Heart left ventricle (tissue), 16 donors: ENCODE measurements at places on chromosomes 13 and 19. TPM values are rescaled to one million over a fixed set of nuclear protein-coding genes. Genes with fewer than 3 reads are reported as not detected.

Gene SMAD9
- total RNA-seq = 4.6 TPM

DNA sequence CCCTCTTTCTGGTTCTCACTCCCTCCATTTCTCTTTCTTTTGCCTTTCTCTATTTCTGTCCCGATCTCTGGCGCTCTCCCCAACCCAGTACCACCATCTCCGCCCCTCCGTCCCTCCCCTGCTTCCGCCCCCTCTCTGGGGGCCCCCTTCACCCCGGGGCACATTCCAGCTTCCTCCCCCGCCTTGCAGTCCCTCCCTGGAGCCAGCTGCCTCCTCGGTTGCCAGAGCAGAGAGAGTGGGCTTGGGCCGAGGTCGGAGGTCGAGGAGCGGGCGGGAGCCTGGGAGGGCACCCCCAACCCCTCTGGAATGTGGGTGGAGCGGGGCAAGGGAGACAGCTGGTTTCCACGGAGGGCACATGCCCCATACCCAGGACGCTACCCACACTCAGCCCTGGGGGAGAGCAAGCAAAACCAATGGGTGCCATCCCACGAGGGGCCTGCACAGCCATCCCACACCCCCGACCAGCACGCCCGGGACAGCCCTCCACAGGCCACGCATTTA, 6.5 kb upstream of the CIRBP start:
- peaks cover 8% of the 10 kb centered on the region for H3K36me3 ChIP-seq
- no peak for DNase-seq
- H3K27me3 ChIP-seq = no peaks in the 10 kb centered on the region
- peaks cover 78% of the 10 kb centered on the region for H3K4me1 ChIP-seq

Gene RGL3
- total RNA-seq = 2.9 TPM

- no peaks in the 10 kb centered on the region for H3K4me1 ChIP-seq
- DNase-seq = no peak
- H3K27ac ChIP-seq = no peak overlapping the region
- no peaks in the 10 kb centered on the region for H3K27me3 ChIP-seq
Measured at GRCh38 chr13:36086117-36086516, 45.1 kb downstream of the DCLK1 start.

- no peaks in the 10 kb centered on the region for H3K4me1 ChIP-seq
- no peak overlapping the region for H3K4me3 ChIP-seq
- no peak for DNase-seq
- H3K27me3 ChIP-seq = no peaks in the 10 kb centered on the region
Measured at GRCh38 chr13:91199866-91200265, 147.6 kb upstream of the MIR17HG start.

DNA sequence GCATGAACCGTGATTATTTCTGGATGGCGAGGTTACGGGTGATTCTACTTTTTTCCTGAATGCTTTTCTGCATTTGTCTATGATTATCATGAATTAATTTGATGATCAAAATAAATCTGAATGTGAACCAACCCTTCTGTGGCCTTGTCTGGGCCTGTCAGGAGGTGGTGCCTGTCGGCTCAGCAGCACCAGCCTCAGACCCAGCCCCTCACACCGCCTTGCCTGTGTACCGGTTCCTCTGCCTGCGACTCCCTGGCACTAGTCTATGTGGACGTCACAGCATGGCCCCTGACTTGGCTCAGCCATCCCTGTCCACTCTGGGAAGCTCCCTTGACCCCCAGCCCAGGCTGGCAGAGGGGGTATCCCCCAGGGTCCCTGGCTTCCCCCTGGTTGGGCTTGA, 15.5 kb upstream of the RABAC1 start:
- no peaks in the 10 kb centered on the region for H3K4me1 ChIP-seq
- H3K4me3 ChIP-seq = no peak overlapping the region
- peaks cover 83% of the 10 kb centered on the region for H3K36me3 ChIP-seq
- DNase-seq = no peak

Gene ELSPBP1
- not detected for total RNA-seq

Gene SIGLEC5
- total RNA-seq = 0.20 TPM

Gene MEF2B
- total RNA-seq = 0.50 TPM

DNA sequence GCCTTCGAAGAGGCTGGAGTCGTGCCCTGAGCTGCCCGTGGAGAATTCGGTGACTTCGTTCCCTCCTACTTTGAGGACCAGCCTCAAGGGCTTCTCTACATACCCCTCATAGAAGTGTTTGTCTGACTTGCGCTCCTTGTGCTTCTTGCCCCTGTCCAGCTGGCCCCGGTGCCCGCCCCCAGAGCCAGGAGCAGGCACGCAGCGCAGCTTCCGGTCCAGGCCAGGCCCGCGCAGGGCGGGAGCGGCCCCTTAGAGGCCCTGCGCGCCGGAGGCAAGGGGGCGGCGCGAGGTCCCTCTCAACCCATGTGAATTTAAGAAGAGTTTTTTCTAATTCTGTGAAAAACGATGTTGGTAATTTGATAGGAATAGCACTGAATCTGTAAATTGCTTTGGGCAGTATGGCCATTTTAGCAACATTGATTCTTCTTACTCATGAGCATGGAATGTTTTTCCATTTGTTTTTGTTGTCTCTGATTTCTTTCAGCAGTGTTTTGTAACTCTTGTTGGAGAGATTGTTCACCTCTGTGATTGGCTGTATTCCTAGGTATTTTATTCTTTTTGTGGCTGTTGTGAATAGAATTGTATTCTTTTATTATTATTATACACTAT, 46.9 kb upstream of the SOX21 start:
- no peak for DNase-seq
- no peaks in the 10 kb centered on the region for H3K4me1 ChIP-seq
- H3K27me3 ChIP-seq = no peaks in the 10 kb centered on the region
- H3K36me3 ChIP-seq = no peaks in the 10 kb centered on the region
- no peak overlapping the region for H3K4me3 ChIP-seq

Gene UBA52
- total RNA-seq = 780 TPM

- H3K27me3 ChIP-seq = no peaks in the 10 kb centered on the region
- peak; percentile 50 for DNase-seq
- no peaks in the 10 kb centered on the region for H3K36me3 ChIP-seq
- no peak overlapping the region for H3K27ac ChIP-seq
- no peak overlapping the region for H3K4me3 ChIP-seq
Measured at GRCh38 chr13:28574617-28575142, 79.8 kb upstream of the FLT1 start.

DNA sequence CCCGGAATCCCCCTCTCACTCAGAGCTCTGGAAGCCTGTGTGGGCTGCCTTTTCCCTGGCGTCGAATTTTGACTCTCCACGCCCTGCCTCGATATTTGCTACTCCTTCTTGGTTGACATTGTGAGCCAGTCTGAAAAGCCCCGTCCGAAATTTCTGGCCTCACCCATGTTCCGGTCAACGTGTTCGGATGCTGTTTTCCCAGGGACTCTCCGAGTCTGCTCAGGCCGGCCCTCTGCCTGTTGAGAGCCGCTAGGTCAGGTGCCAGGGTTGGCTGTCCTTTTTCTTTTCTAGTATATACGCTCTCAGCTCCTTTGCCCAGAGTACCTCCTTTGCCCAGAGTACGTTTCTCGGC, 6.8 kb upstream of the DGKH start:
- DNase-seq = peak; percentile 71
- H3K4me1 ChIP-seq = no peaks in the 10 kb centered on the region
- H3K36me3 ChIP-seq = no peaks in the 10 kb centered on the region
- peak overlapping the region; percentile 89 for H3K4me3 ChIP-seq

Gene LIG1
- total RNA-seq = 3.9 TPM

Gene OR7G2
- not detected for total RNA-seq
